Brain microvascular endothelial cell (primary cell): ENCODE measurements at places on chromosomes 1 and 21.

- peak; percentile 46 for DNase-seq
Observed at GRCh38 chr1:29124366-29125236, 898 bp upstream of the TMEM200B start.

DNA sequence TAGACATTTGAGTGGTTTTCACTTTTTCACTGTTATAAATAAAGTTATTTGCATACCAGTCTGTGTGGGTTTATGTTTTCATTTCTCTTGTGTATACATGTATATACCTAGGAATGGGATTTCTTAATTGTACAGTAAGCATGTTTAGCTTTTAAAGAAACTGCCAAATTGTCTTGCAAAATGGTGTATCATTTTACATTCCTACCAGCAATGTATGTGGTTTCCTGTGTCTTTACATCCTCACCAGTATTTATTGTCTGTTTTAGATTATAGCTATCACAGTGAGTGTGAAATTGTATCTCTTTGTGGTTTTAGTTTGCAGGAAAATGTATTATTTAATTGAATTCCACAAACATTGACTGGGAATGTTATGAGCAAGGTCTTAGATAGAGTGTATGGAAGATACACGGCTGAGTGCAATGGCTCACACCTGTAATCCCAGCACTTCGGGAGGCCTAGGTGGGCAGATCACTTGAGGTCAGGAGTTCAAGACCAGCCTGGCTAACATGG, 57.3 kb downstream of the MACF1 start:
- DNase-seq, result no peak

DNA sequence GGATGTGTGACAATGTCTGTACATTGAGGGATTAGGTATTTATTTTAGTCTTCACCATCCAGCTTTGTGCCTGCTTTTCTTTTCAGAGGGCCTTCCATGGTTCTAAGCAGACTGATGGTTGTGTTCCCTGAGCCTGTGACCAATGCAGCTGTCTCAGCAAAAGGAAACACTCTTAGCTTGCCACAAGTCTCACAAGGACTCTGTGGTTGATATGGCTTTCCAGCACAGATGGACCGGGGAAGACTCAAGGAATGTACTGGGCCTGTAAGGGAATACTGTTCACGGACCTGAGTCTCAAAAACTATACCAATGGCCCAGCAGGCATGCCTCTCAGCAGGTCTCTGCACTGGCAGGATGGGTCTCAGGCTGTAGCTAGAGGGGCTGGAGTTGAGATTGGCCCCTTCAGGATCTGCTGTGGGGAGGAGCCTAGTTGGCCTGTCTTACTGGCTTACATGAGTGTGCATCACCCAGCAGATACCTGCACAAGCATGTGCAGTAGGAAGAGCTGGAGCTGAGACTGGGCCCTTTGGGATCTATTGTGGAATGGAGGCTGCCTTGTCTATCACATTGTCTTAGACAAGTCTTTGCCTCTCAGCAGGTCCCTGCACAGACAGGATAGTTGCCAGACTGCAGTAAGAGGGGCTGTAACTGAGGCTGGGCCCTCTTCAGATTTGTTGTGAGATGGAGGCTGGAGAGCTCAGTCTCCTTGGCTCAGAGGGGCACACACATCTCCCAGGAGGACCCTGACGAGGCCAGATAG, 52.0 kb upstream of the PDC start:
- no peak for DNase-seq

DNA sequence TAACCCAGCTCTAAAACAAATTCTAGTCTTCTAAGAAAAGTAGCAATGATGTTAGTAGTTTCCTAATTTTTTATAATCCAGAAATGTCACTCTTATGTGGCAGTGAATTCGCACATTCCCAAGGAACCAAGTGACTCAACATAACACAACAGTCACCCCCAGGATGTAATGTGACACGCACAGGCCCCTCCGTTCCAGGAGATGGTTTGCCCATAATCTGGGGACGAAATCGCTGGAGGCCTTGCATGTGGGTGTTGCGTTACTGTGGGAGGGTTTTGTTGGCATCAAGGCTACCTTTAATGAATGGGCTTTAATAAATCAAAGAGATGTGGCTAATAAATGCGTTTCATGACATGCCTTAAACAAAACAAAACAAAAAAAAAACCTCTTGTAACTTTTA, 50.9 kb downstream of the EVA1C start:
- DNase-seq, result peak; percentile 81

GRCh38 chr1:211420845-211421454, 71.0 kb downstream of the RD3 start:
- DNase-seq, result no peak

DNA sequence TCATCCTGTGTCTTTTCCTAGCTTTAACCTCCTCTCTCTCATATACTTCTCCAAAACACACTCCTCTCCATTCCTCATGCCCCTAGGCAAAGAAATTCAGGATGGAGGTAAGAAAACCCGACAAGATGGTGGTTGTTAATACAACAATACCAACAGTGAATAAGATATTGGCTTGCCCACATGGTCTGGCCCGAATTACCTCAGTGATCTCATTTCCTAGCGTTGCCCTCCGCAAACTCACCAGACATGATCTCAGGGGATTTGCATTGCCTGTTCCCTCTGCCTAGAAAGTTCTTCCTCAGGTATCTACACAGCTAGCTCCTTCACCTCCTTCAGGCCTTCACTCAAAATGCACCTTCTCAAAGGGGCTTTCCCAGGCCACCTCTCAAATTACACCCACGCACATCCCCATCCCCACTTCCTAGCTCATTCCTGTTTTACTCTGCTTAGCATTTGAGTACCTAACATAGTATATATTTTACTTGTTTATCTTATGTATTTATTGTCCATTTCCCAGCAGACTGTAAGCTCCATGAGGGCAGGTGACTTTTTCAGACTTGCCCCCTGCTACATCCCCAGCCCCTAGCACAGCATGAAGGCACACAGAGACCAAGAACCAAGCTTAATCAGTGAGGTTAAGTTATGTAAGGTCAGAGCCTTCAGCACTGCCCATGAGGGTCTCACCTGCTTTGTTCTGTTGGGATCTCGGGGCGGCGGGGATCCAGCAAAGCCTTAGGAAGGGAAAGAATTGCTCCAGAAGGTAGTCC, 10.2 kb upstream of the UBR4 start:
- no peak for DNase-seq

DNA sequence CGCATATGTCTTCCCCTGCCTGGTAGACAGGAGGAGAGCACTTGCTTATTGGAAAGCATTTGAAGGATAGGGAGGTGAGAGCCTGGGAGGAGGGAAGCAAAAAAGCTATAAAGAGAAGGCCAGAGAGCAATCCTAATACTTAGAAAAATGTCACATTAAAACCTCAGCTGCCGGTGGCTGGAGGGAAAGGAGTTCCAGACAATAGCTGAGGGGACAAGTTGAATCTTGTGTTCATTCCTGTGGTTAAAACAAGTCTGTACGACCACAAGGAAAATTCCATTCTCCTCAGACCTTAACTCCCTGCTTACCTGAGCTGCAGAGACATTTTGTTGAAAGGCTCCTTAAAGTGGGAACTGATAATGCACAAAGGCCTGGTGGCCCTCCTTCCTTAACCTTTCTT, 218.8 kb upstream of the CAMK1G start:
- DNase-seq, result no peak

- DNase-seq, result no peak
Observed at GRCh38 chr1:222416001-222416791, 131.7 kb downstream of the HHIPL2 start.

DNA sequence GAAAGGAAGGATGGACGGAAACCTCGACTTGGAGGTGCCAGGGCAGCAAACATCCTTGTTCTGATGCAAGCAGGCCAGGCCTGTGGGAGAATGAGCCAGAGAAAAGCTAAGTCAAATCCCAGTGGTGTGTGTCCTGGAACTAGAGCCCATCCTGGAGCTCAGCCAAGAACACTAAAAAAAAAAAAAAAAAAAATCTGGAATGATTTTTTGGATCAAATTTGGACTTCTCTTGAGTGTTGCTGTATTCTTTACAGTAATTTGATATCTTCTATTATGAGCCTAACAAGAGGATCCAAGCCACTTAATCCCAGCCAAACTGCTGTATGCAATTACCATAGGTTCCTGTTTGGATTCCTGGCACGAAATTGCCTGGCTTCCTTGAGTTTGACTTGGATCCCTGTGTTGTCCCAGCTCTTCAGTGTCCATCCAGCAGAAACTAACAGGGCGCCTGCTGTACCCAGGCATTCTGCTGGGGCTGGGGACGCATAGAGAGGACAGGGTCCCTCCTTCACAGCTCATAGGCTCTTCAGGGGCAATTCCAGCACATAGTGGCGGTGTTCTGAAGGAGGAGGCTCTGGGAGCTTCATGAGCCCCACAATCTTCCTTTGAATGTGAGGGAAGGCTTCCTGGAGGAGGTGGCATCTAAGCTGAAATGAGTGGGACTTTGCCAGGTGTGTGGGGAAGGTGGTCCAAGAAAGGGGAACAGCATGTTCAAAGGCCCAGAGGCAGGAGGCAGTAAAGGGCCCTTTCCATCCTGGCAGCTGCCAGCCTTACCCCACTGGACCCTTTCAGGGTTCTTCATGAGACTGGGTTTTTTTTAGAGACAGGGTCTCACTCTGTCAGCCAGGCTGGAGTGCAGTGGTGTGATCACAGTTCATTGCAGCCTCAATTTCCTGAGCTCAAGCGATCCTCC, 24.7 kb downstream of the EPHX1 start:
- DNase-seq, result no peak

- DNase-seq, result no peak
Observed at GRCh38 chr1:214248311-214249085, 32.5 kb upstream of the SMYD2 start.

DNA sequence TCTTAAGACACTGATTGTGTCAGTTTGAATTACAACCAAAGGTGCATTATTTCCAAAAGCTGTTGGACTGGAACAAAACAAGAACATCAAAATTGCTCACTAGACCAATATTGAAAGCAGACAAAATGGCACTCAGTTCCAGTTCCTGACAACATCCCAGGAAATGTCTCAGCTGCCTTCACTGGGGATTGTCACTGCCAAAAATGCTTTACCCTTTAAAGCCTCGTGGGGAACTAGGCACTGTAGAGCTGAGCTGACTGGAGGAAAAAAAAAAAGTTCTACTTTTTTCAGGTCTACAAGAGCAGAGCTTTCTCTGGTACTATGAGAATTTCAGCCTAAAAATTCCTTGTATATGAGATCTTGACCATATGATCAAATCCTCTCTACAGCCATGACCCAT, 21.9 kb downstream of the GPR52 start:
- DNase-seq, result no peak

DNA sequence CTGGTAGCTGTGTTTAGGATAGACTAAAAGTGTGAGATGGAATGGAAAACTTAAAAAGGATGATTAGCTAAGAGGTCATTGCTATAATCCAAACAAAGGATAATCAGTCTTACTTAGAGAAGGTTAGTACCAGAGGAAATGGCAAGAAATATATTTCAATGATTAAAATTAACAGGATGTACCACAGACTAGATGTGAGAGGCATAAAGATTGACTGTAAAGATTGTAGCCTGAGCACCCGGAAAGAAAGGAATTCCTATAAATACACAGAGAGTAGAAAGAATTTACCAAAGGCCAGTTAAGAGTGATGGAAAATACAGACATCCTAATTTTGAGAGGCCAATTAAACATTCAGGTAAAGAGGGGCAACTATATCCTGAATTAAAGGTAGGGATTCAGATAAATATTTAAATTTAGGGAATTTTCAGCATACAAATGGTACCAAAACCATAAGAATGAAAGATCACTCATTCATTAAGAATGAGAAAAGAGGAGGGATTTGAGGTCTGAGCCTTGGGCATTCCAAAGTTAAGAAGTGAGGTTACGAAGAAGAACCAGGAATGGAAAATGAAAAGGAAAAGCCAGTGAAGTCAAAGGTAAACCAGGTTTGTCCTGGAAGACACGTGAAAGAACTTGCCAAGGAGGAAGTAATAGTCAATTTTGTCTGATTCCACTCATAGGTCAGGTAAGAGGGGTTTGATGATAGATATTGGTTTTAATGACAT, 46.4 kb upstream of the RGS1 start:
- DNase-seq, result no peak

GRCh38 chr1:78291872-78292271, 198.9 kb upstream of the PTGFR start:
- DNase-seq, result no peak

GRCh38 chr1:192652159-192652558, 16.2 kb downstream of the RGS13 start:
- DNase-seq, result no peak

GRCh38 chr1:243244432-243244841, 10.6 kb downstream of the CEP170 start:
- no peak for DNase-seq

DNA sequence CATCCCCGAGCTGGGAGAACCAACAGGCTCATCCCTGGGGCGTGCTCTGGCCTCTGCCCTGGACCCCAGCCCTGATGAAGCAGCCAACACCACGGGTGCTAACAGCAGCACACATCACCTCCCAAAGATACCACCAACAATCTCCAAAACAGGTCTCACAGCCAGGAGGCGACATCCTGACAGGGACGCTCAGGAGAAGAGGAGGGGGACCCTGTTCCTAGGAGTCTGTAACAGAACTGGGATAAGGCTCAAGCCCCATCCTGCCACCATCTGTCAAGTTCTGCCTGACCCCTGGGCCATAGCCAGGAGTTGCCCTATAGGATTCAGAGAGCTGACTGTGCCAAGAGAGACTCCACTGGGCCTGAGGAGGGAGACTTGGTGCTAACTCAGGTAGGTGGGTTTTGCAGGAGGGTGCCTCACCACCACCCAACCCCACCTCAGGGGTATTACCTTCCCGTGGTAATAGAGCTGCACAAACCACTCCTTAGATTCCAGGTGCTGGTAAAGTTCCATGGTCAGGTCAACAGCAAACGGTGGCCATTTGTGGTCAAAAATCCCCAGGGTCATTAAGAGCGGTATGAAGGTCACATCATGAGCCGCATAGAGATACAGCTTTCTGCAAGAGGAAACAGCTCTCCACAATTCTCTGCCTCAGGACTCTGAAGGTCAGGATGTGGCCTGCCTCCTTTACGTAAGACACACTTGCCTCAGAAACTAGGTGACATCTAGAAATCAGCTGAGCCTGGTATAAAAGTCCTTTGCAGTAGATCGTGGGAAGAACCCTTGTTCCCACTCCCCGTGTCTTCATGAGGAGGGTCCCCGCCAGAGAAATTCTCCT, 22.3 kb downstream of the ACP6 start:
- DNase-seq, result no peak

DNA sequence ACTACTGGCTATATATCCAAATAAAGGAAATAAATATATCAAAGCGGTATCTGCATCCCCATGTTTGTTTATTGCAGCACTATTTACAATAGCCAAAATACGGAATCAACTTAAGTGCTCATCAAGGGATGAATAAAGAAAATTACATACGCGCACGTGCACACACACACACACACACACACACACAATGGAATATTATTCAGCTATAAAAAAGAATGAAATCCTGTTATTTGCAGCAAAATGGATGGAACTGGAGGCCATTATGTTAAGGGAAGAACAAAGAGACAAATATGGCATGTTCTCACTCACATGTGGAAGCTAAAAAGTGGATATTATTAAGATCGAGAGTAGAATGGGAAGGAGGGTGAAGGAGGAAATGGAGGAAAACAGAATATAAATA, 20.2 kb downstream of the COPA start:
- DNase-seq, result no peak

- DNase-seq, result peak; percentile 11
Observed at GRCh38 chr1:85078903-85079302, 30.6 kb upstream of the MCOLN3 start.
